ENCODE measurements at places on chromosomes 12 and 14.

DNA sequence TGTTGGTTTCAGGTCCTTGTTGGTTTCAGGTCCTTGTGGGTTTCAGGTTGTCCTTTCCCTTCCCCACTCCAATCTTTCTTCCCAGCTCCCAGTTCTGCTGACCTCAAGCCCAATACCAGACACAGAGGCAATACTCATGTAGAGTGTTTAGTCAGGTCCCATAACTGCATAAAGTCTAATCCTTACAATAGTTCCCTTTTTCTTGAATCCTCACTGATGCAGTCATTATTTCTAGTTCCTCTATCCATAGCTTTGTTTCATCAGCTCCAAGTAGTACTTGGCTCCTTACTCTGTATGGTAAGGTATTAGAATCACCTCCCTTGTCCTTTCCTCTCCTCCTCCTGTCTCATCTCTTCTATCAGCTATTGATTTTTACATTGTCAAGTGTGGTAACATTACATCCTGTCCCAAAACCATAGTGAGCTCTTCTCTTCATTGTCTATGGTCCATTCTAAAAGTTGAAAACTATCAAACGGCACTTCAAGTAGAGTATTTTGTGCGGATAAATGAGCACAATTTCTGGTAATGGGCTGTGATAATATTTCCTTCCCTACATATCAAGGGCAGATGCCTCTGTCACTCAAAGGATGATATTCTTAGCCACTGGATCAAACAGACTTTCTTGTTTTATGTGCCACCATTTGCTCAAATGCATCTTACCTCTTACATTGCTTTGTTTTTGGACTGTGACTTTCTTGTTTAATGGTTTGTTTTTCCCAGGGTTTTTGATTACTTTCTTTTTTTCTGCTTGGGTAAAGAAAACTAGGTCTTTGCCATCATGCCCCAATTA lies 57.2 kb upstream of the JDP2 start:
- DNase-seq: no peak

DNA sequence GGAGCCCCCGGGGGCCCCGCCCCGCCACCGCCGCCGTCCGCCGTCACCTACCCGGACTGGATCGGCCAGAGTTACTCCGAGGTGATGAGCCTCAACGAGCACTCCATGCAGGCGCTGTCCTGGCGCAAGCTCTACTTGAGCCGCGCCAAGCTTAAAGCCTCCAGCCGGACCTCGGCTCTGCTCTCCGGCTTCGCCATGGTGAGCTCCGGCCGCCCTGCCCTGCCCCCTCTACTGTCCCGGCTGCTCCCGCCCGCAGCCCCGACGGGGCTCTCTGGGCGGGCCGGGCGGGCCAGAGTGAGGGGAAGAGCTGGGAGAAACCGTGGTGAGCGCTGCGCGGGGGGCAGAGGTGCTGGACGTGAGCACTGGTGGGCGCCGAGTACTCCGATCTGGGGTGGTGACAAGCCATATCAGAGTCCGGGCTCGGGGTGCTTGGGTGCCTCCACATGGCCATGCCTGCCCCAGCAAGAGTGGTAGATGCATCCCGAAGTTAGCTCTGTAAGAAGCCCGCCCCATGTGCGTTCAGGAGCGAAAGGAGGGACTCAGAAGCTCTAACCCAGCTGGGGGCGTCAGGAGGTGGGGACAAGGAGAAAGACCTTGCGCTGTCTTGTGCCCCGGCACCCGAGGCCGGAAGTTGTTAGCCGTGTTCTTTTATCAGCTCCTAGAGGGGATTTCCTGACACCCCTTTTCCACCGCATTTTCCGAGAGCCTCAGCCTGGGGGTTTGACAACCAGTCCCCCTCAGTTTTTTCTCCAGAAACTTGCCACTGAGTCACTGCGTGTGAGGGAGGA lies 717 bp downstream of the ORAI1 start:
- peak; percentile 90 for DNase-seq

DNA sequence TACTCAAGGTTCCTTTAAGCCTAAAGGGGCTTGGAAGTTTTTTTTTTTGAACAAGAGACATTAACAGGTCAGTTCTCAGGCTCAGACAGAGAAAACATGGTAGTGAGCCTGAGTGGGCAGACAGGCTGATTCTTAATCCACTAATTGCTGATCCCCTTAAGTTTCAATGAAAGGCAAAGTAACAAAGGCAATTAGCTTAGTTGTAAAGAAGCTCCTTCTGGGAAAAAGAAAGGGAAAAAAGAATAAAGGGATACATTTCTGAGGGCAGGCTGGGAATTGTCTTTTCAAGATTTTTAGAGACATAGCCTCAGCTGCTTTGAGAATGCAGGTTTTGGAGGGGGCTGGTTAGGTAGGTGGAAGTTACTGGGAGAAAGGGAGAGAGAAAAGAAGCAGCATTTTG lies 133.8 kb downstream of the CFAP54 start:
- no peak for DNase-seq

- no peak for DNase-seq
Observed at GRCh38 chr12:18990856-18991255, 138.7 kb upstream of the PLEKHA5 start.

DNA sequence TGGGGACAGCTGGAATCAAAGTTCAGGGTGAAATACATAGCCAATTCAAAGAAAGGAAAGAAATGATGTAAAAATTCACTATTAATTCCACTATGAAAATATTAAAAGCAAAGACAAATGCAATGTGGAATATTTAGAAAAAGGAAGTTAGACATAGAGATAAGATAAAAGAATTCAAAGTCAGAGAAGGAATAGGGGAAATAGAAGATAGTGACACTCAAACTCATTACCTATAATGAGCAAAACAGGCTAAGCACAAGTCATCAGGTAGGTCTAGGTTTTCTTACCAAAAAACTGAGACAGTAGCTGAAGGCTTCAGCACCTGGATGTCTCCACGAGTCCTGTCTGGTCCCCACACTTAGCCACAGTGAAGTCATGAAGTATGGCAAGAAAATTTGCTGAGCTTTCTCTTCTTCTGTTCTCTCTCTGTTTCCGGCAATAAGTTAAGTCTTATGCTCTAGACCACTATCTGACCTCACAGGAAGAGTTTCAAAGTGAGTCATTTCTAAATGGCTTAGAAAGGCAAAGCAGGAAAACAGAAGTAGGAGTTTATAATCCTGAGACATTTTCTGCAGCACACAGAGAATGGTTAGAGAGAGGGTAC lies at the start of gene C3AR1:
Gene C3AR1 (minus strand): TSS at position 369 of the 604 bp plus-strand sequence. CDS start 6,174 bp downstream, outside the sequence.
- DNase-seq: peak; percentile 28

DNA sequence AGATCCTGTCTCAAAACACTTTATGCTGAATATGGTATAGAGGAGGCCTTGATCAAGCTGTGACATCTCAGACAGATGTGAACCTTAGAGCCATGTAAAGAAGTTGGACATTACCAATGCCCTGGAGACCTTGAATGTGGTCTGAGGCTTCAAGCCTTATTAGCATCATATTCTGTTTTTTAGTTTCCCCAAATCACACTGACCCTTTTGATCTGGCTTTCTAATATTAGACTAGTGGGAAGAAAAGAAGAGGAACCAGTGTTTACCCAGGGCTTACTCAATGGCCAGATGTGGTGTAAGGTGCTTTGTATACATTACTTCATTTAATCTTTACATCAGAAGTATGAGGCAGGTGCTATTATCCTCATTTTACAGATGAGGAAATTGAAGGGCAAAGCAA lies 10.6 kb upstream of the TBPL2 start:
- no peak for DNase-seq

DNA sequence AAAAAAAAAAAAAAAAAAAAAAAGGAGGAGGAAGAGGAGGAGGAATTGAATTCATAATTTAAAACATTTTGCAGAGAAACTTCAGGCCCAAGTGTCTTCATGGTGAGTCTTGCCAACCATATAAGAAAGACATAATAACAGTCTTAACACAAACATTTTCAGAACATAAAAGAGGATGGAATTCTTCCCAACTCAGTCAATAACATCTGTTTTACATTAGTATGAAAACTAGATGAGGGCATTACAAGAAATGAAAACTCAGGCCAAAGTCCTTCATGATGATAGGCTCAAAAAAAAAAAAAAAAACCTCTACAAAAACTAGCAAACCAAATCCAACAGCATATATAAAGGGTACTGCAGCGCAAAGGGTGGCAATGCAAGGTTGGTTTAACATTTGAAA lies 151.6 kb downstream of the FOXA1 start:
- DNase-seq: no peak
